Left lung (tissue), 14 donors: ENCODE measurements at places on chromosomes 12 and 14. TPM values are rescaled to one million over a fixed set of nuclear protein-coding genes. Genes with fewer than 3 reads are reported as not detected.

DNA sequence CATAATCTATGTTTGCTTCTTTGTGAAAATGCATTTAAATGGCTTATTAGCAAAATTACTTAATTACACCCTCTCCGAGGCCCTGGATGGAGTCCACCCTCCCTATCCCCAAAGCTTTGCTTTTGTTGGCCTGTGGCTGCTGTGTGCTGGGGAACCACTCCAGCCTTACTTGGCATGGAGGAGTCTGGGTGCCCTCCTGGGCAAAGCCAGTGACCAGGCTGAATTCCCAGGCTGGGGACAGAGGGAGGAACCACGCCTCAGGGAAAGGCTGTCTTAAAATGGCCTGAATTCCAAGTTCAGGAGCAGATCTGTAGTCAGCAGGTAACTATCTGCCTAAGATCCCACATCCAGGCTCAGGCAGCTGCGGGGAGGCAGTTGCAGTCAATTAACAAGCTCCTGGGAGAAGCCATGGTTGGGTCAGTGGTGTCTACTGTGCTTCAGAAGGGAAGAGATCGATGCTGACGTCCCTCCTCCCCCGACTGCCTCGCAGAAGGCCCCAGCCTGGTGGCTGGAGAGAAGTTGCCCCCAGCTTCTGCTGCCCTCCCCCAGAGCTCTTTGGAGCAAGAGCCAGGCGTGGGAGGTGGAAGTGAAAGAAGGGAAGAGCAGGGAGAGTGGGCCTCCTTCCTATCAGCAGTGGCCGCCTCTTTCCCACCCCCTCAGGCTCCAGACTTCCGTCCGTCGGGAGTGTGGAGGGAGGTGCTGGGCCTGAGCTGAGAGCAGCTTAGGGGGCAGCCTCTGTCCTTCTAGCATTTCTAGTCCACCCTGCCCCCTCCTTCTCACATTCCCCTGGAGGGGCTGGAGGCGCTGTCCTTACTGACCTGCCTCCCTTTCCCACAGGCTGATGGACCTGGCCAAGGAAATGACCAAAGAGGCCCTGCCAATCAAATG is 11.3 kb downstream of the VASH1 start:
- DNase-seq, result no peak

GRCh38 chr12:38350342-38351174 is 34.0 kb downstream of the ALG10B start:
- DNase-seq, result no peak

DNA sequence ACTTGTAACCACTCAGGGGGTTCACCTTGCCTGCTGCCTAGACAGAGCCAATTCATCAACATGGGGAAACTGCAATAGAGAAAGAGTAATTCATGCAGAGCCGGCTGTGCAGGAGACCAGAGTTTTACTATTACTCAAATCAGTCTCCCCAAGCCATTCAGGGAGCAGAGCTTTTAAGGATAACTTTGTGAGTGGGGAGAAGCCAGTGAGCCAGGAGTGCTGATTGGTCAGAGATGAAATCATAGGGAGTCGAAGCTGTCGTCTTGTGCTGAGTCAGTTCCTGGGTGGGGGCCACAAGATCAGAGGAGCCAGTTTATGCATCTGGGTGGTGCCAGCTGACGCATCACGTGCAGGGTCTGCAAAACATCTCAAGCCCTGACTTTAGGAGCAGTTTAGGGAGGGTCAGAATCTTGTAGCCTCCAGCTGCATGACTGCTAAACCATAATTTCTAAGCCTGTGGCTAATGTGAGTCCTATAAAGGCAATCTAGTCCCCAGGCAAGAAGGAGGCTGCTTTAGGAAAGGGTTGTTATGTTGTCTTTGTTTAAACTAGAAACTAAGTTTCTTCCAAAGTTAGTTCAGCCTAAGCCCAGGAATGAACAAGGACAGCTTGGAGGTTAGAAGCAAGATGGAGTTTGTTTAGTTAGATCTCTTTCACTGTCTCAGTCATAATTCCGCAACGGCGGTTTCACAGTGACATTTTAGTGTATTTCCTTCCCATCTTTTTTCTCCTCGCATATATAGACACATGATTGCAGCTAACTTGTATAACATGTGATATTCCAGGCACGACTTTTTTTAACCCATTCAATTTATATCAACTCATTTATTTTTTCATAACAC is 68.9 kb upstream of the NCOR2 start:
- no peak for DNase-seq

GRCh38 chr12:9588749-9589148 is 19.0 kb downstream of the KLRB1 start:
- DNase-seq, result no peak

DNA sequence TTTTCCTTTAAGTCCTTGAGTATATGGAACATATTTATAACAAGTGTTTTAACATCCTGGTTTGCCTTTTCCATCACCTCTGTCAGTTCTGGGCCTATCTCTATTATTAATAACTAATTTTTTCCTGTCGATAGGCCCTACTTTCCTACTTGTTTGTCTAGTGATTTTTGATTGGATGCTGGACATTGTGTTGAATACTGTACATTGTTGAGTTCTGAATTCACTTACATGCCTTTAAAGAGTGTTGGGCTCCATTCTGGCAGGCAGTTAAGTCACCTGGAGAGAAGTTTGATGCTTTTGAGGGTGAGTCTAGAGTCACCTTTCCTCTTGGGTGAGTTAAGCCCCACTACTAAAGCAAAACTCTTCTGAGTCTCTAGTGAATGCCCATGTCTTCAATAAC is 77.5 kb upstream of the C14orf180 start:
- DNase-seq, result no peak

The OLR1 gene
- 52.2 TPM for total RNA-seq

DNA sequence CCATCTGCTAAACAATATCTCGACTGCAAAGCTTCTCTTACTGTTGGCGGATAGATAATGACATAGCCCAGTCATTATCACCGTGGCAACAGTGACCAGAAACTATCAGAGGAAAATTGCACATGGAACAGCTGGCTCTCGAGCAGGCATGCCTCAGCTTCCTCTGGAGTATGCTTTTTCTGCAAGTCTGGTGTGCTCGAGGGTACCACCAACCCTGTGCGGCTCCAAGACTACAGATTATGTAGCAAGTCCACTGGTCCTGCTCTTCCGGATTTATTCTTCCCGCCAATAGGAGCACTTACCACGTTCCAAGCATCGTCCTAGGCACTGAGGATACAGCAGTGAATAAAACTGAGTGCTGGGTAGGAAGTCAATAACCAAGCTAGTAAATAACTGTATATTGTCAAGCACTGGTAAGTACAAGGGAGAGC is 1.4 kb upstream of the GLRX5 start:
- no peak for DNase-seq

DNA sequence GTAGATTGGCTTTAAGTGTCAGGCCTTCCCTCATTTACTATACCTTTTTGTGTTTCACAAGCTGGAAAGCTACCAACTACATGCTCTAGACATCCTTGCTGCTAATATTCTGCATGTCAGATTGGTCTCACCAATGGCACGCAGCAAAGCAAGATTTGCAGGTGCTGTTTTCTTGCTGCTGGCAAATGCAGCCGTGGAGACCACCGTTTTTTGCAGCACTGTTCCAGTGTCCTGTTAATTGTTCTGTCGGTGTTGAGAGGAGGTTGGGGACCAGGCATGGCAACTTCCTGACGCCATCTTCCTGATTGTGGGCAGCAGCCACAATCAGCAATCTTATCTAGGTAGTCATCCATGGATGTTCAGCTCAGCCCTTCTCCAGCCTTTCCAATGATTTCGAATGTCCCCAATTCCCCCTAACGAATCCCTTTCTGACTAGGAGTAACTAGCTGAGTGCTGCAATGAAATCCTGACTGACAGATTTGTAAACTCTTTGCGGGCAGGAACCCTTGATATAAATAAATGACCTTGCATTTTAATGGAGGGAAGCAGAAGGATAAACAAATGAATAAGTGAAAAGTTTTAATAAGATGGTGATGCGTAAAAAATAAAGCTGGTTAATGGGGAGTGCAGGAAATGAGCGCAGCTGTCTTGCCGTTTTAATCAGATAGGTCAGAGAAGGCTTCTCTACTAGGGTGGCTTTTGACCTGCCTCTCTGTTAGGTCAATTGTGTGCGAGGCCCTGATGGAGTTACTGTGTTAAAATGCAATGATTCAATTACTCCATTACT is 574 bp upstream of the CRADD start:
- DNase-seq, result no peak

GRCh38 chr12:119938049-119938667 is 50.9 kb upstream of the BICDL1 start:
- peak; percentile 63 for DNase-seq

DNA sequence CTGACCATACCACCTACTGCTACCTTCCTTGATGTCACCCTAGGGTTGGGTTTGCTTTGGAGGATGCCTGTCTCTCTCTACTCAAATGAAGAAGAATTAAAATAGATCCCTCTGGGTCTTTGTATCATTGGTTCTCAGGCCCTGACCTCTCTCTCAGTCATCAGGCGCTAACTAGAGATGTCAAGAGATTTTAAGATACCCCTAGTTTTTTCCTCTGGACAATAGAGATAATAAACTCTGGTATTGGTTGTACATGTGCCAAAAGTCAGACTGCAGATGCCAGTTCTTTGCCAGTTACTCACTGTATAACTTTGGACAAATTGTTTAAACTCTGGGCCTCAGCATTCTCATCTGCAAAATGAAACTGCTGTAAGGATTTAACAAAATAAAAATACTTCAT is 31.5 kb downstream of the ITPR2 start:
- no peak for DNase-seq

DNA sequence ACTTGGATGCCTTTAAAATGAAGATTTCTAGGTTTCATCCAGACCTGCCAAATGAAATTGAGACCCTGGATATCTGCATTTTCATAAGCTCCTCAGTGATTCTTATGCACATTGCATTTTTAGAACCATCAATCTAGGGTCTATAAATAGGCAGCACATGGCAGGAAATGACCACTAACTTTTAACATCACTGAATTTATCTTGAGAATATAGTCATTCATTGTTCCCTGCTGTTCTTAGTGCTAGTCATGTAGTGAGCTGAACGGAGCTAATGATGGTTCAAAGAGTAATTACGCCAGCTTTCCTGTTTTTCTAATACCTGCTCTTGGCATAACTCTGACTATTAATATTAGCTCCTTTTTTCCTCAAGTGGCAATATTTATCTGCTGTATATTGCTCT is 91.6 kb downstream of the TPH2 start:
- no peak for DNase-seq

The GPR132 gene
- total RNA-seq, result 1.9 TPM

GRCh38 chr14:33617154-33617553 is 333.7 kb downstream of the EGLN3 start:
- no peak for DNase-seq

The SUPT16H gene
- total RNA-seq, result 46.7 TPM

GRCh38 chr12:104299842-104300481 is 3.6 kb upstream of the EID3 start:
- DNase-seq, result no peak

GRCh38 chr14:42517806-42518500 is 911.3 kb downstream of the LRFN5 start:
- no peak for DNase-seq

- no peak for DNase-seq
Observed at GRCh38 chr12:58566599-58566998, 353.7 kb downstream of the LRIG3 start.
